Activated CD8-positive, alpha-beta memory T cell treated with anti-CD3 and anti-CD28 coated beads for 24 hours (primary cell): ENCODE measurements at places on chromosomes 4 and X.
A peak's percentile ranks its signal among the peaks of the same experiment; 100 is the strongest.

- DNase-seq = no peak
Measured at GRCh38 chrX:39764441-39764914, 333.3 kb downstream of the BCOR start.

DNA sequence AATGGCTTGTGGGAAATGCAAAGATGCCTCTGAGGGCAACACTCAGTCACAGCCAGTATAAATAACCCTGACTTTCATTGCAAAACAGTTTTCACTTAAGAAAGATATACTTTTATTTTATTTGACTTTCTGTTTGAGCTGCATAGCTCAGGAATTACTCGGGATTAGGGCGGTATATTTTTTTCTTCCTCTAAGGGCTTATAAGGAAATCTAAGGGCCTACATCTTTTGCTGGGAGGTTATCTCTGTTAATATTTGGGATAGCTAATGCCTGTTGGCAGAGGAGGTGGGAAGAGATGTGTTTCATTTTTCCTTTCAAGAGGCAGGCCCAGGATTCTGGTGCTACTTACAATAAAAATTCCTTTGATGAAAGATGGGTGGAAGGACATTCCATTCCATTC, 28.8 kb upstream of the EGFL6 start:
- DNase-seq = no peak

GRCh38 chrX:38882894-38883626, 81.8 kb downstream of the MID1IP1 start:
- no peak for DNase-seq

DNA sequence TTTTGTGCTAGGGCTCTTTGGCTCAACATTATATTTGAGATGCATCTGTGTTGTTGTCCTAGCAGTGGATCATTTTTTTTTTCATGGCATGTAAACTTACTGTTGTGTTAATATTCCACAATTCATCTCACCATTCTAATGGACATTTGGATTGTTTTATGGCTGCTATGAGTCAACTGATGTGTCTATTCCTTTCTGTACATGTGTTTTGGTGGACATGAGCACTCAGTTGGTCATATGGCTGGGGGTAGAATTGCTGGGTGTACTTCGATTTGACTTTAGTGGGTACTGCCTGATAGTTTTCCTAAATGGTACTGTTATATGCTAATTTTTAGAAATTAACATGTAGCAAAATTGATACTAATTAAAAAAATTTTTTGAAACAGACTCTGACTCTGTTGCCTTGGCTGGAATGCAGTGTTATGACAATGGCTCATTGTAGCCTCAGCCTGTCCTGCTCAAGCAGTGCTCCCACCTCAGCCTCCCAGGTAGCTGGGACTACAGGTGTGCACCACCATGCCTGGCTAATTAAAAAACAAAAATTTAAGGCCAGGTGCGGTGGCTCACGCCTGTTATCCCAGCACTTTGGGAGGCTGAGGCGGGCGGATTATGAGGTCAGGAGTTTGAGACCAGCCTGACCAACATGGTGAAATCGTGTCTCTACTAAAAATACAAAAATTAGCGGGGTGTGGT, 9.0 kb downstream of the FAM193A start:
- no peak for DNase-seq

DNA sequence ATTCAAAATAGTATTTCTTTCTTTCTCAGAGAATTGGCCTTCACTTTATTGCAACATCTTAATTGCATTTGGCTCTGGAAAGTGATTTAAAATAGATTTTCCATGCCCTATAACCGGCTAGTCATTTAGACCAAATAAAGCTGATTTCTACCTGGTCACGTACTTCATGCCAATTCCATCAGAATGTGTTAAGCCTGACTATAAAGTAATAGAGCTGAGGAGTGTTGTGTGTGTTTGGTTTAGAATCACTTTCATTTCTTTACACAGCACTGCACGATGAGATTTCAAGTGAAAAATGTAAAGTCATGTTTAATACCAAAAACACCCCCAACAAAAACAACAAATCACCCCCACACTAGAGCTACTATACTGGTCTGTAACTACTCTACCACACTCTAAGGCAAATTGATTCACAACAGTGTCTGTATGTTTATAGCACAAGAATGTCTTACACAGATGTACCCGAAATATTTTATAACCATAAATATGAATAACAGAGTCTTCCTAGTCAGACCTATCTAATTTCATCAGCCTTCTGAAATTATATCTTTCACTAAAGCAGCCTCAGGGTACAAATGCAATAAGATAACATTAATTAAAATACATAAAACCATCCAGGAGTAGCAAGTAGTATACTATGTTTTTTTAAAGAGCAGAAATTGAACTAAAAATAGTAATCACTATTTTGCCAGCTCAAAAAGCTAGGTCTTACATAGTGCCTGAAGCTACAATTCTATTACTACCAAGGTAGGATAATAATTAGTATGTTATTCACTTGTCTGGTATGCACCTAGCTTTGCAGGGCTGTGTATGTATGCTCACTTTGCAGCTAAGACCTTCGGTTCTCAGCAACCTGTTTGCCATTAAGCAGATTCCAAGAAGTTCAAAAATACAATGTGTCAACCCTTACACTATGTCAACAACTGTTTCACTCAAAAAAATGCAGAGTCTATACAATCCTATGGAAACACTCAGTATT, 28.4 kb downstream of the APBB2 start:
- DNase-seq = no peak

DNA sequence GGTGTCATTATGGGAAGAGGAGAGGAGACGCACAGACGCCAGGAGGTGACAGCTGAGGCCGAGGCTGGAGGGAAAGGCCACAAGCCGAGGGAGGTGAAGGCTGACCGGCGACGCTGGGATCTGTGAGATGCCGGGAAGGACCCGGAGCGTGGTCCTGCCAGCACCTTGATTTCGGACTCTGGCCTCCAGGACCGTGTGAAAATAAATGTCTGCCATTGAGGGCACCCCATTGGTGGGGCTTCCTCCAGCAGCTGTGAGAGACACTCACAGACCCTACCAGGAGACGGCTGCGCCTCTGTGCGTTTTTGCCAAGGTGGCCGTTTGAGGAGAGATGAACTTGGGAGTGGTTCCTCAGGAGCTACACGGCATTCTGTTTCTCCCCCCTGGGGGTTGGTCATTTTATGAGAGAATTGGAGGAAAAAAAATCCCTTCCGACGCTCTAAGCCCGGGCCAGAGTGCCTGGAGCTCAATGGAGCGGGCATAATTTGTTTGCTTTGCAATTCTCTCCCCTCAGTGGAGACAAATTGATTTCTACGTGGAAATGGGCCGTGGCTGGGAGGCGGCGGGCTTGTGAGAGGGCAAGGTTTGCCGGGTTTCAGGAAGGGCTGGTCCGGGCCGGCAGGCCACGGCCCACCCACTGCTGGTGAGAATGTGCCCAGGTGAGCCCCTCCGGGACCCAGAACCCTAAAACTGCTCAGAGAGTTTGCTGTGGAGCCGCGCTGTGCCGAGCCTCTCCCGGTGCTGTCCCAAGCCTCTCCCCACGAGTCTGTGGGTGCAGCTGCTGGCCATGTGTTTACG, 53.9 kb downstream of the CPZ start:
- peak; percentile 37 for DNase-seq

DNA sequence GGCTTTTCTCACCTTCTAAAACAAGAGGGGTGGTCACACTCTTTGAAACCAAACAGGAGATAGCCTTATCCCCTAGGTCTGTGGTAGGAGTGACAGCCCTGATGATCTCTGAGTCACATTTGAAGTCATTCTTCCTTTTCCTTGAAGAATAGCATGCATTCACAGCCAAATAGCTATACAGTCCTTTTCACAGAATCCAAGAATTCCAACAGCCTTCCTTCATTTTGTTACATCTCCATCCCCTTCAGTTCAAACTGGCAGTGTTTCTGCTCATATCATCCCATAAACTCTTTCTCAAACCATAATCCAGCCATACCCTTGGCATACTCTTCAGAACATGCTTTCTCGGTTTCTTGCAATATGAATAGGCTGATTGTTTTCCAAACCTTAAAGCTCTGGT, 33.3 kb upstream of the TMEM184C start:
- DNase-seq = no peak

DNA sequence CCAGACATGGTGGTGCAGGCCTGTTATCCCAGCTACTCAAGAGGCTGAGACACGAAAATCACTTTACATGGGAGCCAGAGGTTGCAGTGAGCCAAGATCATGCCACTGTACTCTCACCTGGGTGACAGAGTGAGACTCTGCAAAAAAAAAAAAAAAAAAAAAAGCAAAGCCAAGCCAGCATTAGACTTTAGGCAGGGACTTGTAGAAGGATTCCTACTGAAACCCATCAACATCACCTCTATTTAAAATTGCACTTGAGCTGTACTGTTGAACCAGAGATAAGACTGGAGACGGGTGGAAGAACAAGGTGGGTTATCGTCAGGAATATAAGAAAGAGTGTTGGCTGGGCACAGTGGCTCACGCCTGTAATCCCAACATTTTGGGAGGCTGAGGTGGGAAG, 15.7 kb upstream of the AFAP1 start:
- no peak for DNase-seq

DNA sequence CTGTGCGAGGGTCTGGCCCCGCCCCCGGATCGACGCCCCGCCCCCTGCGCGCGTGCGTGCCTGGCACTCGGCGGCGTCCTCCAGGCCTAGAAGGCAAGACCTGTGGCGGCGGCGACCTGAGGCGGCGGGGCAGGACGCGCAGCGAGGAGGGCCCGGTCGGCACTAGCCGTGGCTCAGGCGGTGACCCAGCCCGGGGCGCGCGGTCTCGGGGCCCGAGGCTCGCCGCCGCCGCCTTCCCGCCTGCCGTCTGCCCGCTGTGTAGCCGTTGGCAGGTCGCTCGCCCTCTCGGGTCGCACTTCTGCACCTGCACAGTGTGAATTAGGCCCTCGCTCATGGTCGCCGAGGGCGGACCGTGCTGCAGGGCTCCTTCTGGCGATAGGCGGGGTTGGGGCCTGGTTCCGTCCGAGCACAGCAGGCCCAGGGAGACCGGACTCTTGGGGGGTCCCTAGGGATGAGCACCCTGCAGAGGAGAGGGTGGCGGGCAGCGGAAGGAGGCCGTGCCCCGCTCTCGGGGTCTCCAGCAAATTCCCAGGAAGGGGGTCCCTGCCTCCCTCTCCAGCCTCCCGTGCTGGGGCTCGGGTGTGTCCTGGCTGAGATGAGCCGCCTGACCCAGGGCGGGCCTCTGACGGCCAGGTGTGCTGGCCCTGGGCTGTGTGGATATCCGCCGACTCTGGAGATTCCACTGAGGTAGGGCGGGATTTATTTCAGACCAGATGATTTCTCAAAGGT, 557 bp upstream of the FAM53A start:
- DNase-seq = peak; percentile 99

DNA sequence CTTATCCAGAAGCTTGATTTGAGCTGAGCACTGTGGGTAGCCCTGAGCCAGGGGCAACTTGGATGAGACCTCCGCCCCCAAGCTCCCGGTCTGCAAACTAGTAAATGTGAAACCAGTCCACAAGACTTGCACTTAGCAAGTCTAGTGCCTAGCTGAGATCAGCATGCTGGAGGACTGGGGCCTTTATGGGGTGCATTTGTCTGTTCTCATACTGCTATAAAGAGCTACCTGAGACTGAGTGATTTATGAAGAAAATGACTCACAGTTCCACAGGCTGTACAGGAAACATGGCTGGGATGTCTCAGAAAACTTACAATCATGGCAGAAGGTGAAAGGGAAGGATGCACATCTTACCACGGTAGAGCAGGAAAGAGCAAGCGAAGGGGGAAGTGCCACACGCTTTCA, 42.1 kb upstream of the HOPX start:
- DNase-seq = no peak

DNA sequence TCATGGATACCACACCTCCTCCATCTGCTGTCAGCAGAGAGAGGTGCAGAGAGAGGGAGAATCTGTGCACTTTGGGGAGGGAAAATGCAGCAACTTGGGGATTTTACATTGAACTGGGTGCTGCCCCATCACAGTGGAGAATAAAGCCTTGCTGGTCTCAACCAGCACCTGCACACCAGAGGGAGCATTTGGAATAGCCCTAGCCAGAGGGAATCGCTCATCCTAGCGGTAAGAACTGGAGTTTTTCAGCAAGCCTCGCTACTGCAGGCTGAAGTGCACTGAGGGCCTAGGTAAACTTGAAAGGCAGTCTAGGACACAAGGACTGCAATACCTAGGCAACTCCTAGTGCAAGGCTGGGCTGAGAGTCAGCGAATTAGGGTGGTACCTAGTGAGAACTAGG, 148.7 kb downstream of the KDR start:
- no peak for DNase-seq

DNA sequence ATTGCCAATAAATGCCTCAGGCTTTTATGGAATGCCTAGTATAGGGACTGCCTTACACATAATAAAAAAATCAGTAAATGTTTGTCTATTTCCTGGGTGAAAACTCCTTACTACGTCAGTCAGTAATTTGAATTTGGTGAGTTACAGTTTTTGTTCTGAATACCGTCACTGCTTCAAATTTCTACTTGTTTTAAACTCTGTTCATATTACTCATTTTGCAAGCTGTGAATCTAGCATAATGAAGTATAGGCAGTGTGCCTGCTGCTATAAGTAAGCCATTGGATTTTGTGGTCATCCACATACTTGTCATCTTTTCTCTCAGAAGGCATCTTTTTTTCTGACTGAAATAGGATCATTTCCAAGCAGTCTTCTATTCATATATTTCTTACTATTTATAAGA, 43.1 kb downstream of the SYNPO2 start:
- no peak for DNase-seq
